NCI-H1417 treated with DMSO at 0.1 percent for 48 hours (cell line): ENCODE measurements at places on chromosomes 12 and 14.

DNA sequence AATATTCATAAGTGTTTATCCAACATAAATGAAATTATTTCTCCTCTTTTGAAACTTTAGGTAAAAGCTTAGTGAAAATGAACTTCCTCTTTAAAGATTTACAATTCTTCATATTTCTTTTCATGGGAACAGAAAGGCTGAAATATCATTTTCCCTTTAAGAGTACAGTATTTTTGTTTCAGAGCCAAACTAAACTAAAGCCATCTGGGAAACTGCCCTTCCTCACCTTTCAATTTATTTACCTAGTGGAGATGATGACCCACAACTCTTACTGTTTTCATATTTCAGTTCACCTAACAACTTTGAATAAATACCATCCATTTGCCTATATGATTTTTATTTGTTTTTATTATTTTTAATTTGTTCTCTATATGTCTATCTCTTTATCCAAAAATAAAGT is 105.4 kb downstream of the ALX1 start:
- no peak for DNase-seq

DNA sequence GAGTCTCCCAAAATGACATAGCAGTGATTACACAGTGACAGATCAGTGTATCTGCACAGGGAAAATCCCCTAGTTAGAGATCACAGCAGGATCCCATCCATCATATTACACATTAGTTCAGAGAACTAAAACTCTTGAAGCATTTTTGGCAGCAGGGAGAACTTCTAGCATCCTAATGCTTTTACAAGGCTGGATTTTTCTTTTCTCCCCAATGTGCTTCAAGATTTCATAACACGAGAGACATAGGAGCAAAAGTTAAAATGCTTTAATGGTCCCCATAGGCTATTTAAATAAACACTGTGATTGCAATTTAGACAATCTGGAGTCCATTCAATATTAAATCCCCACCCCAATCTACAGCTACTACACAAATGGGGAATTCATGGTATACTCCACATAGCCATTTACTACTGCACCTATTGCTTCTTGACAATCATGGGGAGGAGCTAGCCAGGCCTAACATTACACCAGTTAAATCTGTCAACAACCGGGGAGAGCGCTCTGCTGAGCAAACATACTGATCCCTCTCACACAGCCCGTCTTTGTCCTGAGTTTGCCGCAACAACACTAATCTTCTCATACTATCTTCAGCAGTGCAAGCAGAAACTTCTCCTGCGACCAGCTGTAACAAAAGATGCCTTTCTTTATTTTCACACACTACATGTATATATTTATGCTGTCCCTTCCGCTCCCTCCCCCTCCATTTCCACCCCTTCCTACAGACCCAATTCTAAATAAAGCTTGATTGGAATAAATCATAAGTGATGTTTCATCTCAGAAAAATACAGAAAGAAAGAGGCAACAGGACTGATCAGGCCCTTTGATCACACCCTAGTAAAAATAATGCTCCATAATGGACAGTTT is 120.3 kb upstream of the SOX5 start:
- DNase-seq, result no peak

DNA sequence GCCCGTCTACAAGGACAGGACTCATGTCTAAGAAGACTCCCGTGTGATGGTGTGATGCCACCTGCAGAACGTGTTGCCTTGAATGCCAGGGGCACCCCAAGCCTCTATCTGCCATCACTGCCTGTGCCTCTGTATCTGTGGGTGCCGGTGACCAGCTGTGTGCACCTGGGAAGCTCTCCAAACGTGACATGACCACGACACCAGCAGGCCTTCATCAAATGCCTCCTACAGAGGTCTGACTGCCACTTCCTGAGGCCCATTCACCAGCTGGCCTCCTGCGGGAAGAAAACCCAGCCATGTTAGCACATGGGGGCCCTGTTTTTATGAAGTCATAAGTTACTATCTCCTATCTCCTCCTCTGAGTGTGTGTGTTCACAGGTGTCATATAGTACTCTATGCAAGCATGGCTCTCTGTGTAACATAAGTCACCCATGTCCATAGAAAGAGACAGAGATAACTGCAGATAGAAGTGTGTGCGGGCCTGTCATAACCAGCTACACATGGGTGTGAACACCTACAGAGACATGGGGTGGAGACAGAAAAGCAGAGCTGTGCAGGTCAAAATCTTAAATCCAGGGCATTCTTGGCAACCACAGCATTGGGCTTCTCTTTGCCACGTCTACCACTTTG is 18.3 kb upstream of the SERPINA4 start:
- no peak for DNase-seq

DNA sequence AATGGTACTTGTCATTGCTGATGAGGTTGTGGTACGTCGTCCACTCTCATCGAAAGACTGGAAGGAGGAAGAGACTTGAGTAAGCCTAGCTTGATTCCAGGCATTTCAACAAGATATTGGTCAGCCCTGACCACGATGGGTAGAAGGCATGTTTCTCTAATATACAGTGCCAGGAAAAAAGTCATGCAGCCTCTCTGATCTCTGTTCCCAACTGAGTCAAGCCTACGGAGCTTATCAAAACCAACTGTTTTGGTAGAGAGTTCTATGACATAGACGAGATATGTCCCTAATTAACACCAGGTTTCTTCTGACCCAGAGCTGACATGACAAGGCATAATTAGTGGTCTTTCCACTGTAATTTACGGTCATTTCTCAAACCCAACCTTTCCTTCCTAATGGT is 58.5 kb downstream of the NIN start:
- DNase-seq, result no peak

DNA sequence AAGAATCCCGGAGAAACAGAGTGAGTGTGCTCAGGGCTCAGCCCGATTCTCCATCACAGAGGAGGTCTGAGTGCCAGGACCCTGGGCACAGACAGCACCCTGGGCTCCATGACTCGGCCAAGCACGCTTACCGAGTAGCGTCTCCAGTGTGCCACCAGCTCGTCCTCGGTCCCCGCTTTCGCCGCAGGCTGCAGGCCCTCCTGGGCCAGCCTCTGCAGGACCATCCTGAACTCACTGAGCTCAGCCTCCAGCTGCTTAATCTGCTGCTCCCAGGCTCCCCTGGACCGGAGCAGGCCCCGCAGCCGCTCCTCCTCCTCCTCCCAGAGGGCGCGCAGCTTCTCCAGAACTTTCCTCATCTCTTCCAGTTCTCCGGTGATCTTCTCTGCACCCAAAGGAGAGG is 61.2 kb downstream of the SYNE3 start:
- DNase-seq, result no peak

- DNase-seq, result no peak
Observed at GRCh38 chr14:64696355-64696857, 7.8 kb upstream of the PLEKHG3 start.

GRCh38 chr12:89884416-89884898 is 175.8 kb upstream of the ATP2B1 start:
- no peak for DNase-seq

DNA sequence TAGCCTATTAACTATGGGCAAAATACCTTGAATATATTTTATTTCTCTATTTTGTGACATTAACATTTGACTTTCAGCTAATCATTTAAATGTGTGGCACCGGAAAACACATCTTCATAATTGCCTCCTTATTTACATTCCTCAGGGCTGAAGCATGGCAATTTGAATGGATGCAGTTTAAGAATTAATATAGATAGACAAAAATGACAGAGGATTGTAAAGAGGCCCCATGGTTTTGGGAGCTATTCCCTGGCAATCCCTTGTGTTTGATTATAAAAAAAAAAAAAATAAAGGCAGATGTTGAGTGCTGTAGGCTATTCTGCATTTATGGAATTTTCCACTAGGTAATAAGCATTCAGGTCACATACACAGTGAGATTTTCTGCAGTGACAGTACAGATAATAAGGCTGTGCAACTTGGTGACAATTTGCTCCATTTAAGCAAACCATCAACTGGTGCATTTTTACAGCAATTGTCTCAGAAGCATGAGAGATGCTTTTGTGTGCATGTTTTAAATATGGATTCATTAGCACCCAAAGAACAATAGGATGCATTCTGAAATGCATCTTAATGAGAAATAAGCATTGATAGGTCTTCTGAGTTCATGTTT is 123.2 kb upstream of the SLC38A4 start:
- no peak for DNase-seq

- no peak for DNase-seq
Observed at GRCh38 chr14:70871863-70872677, 35.2 kb upstream of the PCNX1 start.

GRCh38 chr12:111598637-111599452 is at the start of gene ATXN2:
Gene ATXN2, minus strand, starts transcription at chr12:111599315. Its CDS starts 281 bp downstream, at chr12:111599034.
- DNase-seq, result no peak

DNA sequence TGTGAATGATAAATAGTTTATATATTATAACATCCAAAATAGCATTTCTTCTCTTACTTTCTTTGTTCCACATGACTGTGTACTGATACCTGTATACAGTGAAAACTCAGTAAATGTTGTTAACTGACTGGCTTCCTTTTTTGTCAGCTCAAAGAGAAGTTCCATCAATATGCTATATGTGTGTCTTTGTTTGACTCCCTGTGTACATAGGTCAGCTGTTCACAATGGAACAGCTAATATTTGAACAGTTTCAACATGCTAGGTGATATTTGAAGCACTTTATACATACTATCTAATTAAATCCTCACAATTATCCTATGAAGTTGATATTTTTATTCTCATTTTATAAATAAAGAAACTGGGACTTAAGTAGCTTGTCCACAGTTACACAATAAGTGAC is 15.3 kb upstream of the KICS2 start:
- DNase-seq, result no peak

- no peak for DNase-seq
Observed at GRCh38 chr14:58752771-58753201, 115.0 kb downstream of the DACT1 start.

GRCh38 chr12:126960221-126960620 is 1306.7 kb upstream of the TMEM132C start:
- DNase-seq, result no peak

- DNase-seq, result no peak
Observed at GRCh38 chr14:99215277-99215676, 56.7 kb downstream of the BCL11B start.

GRCh38 chr12:40565029-40565633 is 127.1 kb upstream of the CNTN1 start:
- no peak for DNase-seq

GRCh38 chr14:59622631-59623030 is 46.0 kb upstream of the CCDC175 start:
- no peak for DNase-seq

DNA sequence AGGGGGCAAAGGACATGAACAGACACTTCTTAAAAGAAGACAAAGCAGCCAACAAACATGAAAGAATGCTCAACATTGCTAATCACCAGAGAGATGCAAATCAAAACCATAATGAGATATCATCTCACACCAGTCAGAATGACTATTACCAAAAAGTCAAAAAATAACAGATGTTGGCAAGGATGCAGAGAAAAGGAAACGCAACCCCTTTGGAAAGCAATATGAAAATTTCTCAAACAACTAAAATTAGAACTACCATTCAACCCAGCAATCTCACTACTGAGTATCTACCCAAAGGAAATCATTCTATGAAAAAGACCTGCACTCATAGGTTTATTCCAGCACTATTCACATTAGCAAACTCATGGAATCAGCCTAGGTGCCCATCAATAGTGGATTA is 25.6 kb downstream of the MDM1 start:
- DNase-seq, result no peak

GRCh38 chr14:69317102-69317755 is 57.3 kb downstream of the GALNT16 start:
- no peak for DNase-seq

DNA sequence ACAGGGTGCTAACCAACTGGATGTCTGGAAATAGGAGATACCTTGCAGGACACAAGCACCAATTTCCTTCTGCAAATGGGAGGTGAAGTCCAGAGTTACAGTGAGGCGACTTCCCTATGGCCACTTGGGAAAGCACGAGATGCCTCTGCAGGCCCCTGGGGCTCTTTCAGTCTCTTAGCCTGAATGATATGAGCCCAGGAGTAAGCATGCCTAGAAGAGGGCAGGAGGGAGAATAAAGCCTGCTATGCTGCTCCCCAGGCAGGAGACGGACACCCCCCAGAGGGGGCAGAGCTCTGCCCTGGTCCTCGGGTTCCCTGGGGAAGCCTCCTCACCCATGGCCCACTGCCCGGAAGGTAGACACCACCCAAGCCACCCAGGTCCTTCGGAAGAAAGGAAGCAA is 105.1 kb downstream of the GCH1 start:
- no peak for DNase-seq

GRCh38 chr14:91351512-91351862 is 66.1 kb downstream of the CCDC88C start:
- no peak for DNase-seq

DNA sequence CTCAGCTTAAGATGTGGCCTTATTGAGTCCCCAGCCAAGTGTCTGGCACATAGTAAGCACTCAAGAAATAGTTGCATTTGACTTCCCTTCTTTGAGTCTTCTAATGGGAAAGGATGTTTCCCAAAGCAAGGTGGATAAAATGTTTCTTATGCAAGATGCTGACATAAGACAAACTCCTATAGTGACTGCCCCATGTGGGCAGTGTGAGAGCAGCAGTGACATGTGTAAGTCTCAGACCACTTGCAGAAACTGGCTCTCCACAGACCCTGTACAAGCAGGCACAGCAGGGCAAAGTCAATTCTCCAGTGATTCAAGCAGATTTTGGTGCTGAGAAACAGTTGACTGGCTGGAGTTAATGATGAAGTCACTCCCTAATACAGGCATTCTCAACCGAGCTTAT is 255.3 kb downstream of the ANO2 start:
- DNase-seq, result no peak

DNA sequence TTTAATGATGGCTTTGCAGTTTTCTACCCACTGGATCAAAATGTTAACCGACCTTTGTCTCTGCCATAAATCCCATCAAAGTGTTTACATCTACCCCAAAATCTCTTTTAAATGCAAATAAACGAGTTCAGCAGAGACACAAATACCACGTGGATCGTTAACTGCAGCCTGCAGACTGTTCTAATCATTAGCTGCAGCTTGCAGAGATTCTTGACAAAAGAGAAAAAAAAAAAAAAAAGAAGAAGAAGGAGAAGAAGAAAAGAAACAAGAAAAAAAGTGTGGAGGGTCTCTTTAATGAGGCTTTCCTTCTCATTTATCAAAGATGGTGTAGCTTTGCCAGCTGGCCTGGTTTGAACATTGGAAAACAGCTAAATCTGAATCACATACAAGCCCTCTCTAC is 275.7 kb downstream of the NEDD1 start:
- DNase-seq, result no peak

- DNase-seq, result no peak
Observed at GRCh38 chr14:30610787-30611343, 11.3 kb upstream of the SCFD1 start.

GRCh38 chr12:109538191-109538863 is 35.0 kb downstream of the MMAB start:
- no peak for DNase-seq

- no peak for DNase-seq
Observed at GRCh38 chr12:130351326-130351725, 13.6 kb downstream of the PIWIL1 start.

GRCh38 chr14:34782031-34782430 is 67.6 kb upstream of the CFL2 start:
- no peak for DNase-seq

- no peak for DNase-seq
Observed at GRCh38 chr12:128823216-128823915, 392 bp downstream of the SLC15A4 start.

- DNase-seq, result peak; percentile 56
Observed at GRCh38 chr12:12449533-12450025, 92.7 kb downstream of the BORCS5 start.
